Suppressor macrophage (primary cell): ENCODE measurements at places on chromosomes 6 and 20.

DNA sequence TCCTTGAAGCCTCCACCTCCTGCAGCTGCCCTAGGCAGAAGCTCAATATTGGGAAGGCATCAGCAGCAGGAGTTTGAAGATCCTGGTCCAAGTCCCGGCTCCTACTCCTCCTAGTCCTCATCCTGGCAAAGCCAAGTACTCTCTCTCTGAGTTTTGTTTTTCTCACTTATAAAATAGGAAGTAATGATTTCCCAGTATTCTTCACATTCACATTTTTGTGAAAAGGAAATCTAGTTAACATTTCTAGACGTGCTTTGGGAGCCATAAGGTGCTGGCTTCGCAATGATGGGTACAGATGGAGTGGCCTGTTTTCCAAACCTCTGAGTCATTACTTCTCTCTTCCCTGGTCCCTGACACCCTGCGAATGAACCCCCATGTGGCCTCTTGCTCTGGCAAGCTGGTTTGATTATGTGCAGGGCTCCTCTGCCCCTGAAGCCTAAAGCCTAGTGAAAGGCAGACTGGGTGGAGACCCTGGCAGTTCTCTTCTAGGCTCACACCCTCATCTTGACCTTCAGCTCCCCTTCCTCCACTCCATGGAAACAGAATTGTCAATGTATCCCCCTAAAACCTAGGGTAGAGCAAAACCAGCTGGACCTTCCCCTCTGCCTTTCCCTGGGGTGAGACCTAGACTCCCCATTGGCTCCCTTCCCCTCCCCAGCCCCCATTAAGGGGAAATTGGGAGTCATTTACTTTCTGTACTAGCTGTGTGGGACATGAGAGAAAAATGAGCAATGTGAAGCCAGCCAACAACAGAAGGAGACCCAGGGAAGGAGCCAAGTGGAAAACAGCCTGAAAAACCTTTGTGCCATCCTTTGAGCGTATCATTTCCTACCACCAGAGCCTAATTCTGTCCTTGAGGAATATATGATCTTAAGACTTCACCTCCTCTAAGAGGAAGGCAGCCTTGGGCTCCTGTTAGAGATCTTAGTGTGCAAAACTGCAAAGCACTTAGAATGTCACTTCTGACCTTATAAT lies 158.4 kb downstream of the UST start:
- no peak for DNase-seq

GRCh38 chr6:107770541-107770940 lies 53.6 kb downstream of the SCML4 start:
- DNase-seq: no peak

- DNase-seq: no peak
Measured at GRCh38 chr6:137156650-137157049, 16.8 kb downstream of the IL22RA2 start.

DNA sequence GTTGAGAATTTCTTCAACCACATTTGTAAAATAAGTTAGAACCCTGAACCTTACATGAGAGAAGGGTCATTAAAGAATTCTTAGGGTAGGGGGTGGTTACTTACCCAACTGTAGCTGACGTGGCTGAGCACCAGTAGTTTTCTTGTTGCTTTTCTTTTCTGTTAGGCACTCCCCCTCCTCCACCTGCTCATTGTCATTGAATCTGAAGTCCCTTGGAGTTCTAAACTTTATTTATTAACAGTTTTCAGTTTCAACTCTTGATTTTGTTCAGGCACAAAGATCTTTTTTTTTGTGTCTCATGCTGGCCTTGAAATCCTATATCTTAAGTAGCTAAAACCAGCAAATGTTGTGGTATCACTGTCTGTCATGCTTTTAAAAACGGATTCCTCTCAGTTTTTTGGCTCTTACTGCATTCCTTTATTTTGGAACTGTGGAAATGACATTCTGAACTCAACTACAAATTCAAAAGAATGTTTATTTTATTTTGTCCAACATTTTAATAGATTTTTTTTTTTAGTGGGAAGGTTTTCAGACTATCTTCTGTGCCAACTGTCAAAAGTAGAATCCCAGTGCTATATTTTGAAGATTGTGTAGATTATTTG lies 465.2 kb downstream of the PHF3 start:
- no peak for DNase-seq

GRCh38 chr6:72579865-72580264 lies 42.0 kb upstream of the KCNQ5 start:
- no peak for DNase-seq

DNA sequence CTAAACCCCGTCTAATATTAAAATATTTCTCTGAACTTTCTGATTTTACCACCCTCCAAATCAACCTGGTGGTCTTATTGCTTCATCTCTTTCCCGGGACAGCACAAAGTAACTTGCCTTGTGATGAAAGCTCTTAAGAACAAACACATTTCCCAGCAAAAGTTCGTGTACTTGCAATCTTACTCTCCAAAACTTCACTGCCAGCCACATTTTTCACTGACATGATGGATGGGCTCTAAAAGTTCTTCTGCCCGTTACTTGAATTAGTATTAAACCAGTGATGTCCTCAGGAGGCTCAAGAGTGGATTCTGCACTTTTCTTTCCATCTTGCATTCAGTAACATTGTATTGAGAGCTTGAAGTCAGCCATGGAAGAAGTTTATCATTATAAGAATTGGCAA lies 731.6 kb upstream of the GJE1 start:
- DNase-seq: no peak

GRCh38 chr6:10210052-10210451 lies 204.8 kb downstream of the TFAP2A start:
- DNase-seq: peak; percentile 63

DNA sequence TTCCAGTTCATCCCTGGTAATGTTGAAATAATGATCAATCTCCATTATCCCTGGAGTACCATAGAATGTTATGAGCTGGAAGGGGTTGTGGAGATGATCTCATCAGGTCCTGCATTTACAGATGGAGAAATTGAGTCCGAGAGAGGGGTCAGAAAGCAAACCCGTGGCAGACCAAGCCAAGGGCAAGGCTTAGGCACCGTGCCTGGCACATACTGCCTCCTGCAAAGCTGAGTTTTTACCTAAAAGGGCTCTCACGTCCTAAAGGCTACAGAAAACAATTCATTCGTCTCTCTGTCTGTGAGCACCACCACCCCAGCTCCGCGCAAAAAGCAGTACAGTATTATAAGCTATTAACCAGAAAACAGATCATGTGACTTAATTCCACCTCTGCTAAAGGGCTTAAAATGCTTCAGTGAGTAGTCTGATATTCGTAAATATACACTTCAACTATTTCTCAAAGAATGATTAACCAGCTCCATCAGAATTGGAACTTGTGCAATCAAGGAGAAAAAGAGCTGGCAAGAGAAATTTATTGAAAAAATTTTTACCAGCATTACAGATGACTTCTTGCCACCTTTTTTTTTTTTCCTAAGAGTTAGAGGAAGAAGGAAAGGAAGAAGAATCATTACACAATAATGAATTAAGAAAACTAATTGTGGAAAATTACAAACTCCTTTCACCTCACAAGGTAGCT lies 3.4 kb upstream of the PARD6B start:
- no peak for DNase-seq

DNA sequence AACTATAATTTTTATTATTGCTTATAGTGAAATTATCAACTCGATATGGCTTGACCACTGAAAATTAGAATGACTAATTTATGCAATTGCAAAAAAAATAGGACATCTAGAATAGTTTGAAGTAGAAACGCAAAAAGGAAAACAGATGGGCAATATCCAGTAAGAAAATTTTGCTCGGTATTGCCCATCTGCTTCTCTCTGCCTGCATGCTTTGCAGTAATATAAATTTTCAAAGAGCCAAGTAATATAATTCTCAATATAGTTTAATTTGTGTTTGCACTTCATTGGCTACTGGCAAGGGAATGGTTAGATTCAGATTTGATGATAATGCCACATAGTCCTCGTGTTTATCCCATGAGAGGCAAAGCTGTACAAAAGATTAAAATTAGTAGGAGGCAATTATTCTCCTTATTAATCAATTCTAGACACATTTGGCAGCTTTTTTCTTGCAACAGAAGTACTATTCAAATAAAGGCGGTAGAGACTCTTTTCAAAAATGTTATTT lies 27.3 kb upstream of the LAMA2 start:
- no peak for DNase-seq
